ENCODE measurements at places on chromosomes 7 and 10.

GRCh38 chr7:66734006-66734405, 6.5 kb upstream of the RABGEF1 start:
- no peak for DNase-seq

DNA sequence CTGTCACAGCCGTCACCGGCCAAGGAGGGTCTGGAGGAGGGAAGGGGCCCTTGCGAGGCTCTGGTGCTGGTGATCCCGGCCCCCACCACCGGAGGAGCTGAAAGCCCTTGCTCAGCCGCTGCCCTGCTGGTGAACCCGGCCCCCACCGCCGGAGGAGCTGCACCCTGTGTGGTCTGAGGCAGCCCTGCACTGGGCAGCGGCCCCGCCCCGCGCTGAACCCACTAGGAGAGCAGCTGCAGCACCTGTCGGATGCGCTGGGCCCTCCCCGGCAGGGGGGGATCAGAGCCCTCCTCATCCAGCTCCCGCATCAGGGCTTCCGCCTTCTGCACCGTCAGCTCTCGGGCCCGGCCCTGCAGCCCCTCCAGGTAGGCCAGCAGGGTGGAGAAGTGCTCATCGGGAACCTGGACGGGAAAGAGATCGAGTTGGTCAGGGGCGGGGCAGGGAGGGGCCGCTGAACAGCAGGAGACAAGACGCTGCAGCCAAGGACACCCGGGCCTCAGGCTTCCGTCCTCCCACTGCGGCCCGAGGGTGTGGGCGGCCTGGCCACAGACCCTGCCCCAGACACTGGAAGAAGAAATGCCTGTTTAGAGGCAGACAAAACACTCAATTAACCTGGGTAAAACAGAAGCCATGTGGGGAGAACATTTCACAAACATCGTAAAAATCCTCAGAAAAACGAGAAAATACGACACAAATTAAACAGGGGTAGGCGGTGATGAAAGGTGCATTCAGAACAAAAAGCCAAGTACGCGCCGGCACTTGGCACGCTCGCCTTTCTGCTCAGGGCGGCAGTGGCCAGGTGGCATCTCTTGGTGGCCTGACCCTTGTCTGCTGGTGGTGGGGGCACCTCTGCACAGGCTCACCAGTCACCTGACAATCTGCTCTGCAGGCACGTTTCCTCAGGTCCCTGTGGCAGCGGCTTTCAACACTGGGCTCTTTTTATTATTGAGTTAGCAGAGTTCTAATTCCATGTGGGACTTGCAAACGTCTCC, 14.7 kb downstream of the CYP2W1 start:
- DNase-seq = no peak

DNA sequence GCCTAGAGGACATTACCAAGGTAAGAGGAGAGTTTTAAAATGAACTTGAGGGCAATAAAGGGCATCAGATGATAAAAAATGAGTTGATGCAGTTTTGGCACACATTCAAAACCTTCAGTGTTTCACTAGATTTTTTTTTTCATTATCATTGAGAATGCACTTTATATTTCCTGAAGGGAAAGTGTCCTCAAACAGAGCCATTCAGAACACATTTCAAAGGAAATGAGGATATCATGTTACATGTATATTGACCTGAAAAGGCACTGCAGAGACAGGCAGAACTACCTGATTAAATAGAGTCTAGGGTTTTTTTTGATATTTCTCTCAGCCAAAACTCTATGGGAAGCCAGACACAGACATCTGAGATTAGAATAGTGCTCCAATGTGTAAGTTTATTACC, 454.0 kb downstream of the NEBL start:
- no peak for DNase-seq

- DNase-seq = no peak
These were observed 478.9 kb downstream of the PTPRN2 start for GRCh38 chr7:158108646-158109293.

DNA sequence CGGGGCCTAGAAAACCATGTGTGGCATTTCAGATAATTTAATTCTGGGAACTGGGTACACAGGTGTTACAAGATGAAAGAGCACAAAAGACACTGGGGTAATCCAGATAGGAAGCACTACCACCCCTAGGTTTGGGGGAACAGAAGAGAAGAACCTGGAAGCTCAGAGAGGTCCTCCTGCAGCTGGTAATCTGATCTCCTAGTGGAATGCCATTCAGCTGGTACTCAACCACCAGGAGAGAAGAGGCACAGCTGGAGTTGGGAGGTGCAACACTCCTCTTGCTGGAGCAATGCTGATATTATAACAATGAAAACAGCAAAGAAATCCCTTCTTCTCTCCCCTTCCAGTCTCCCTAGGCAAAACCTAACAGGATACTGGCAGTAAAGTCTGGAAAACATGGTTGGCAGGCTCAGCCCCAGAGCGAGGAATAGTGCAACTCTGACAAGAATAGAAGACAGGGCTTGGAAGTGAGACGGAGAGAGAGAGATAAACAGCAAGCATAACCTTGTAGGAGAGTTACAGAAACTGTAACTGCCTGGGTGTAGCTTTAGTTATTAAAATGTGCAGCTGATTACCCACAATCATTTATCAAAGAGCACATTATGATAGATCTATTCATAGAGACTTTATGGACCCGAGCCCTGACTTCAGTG, 35.0 kb downstream of the NRF1 start:
- DNase-seq = no peak

GRCh38 chr7:75977743-75978142, 16.7 kb downstream of the TMEM120A start:
- no peak for DNase-seq

DNA sequence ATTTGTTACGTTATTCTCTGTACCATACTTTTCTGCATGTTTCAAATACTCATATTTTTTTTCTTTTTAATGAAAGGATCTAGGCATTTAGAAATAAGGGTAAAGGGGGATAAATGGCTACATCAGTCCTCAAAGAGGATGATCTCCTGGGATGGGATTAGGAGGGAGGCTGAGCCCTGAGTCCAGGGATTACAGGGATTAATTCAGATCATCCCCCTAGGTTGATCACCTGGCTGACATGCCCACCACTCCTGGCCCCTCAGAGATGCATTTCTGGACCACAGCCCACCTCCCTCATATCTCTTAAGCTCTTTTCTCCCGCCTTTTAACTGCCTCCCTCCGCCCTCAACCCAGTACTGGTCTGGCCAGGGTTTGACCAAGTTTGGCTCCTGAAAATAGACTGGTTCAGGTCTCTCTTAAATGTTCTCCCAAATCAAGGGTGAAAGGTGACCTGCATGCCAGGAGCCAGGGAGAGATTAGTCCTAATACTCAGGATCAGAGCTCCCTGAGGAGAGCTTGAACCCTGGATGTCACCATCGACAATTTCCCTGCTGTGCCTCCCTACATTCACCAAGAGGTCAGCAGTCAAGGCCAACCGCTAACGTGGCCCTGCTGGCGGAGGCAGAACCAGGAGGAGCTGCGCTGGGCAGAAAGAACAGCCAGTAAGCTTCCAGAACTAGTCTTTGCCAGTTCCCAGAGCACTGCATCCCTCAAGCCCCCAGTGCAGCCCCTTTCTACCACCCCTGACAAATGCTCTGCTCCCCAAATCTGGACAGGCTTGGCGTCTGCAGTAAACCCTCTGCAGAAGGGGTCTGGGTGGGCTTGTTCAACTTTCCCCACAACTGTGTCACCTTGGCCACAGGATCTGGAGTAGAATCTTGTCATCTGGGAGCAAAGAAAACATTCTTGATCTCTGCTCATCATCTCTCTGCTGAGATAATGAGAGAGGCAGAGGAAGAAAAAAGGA, 3.0 kb upstream of the CCDC136 start:
- no peak for DNase-seq

GRCh38 chr7:137474540-137475026, 131.1 kb upstream of the PTN start:
- DNase-seq = no peak

GRCh38 chr10:80081026-80081425, 2.6 kb downstream of the TMEM254 start:
- DNase-seq = no peak

DNA sequence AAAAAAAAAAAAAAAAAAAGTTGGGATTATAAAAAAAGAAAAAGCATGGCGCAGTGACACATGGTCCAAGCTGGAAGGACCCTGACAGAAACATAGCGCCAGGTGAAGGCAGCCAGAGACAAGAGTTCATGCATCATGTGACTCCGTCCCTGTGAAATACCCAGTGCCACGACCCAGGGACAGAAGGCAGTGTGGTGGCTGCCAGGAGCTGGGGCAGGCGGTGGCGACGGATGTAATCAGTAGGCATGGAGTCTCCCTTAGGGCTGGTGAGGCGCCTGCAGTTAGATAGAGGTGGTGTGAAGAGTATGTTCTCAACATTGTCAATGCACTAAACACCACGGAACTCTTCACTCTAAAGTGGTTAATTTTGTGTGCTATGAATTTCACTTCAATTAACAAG, 43.9 kb downstream of the STK32C start:
- DNase-seq = no peak

DNA sequence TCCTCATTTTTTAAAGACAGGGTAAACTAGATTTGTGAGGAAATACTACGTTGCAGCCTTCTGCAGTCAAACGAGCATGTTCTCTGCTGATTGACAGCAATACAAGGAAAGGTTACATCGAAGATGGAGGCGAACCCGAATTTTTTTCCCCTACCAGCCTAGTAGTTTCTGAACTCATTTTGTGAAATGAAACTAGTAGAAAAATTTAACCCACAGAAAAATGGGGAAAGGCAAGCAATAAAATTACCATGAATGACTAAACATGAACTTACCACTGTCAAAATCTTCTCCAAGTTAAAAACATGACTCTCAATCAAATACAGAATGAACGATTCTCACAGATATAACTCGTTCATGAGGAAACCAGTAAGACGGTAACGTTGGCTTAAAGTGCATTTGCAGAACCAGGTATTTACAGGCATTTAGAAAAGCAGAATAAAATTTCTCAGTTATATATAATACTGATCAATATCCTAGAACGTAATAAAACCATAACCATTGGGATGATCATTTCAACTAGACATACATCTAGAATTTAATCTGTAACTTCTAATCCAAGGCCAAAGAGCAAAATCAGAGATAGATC, 73.9 kb downstream of the CELF2 start:
- DNase-seq = no peak

- DNase-seq = no peak
These were observed 177.9 kb downstream of the TNS3 start for GRCh38 chr7:47404010-47404409.

DNA sequence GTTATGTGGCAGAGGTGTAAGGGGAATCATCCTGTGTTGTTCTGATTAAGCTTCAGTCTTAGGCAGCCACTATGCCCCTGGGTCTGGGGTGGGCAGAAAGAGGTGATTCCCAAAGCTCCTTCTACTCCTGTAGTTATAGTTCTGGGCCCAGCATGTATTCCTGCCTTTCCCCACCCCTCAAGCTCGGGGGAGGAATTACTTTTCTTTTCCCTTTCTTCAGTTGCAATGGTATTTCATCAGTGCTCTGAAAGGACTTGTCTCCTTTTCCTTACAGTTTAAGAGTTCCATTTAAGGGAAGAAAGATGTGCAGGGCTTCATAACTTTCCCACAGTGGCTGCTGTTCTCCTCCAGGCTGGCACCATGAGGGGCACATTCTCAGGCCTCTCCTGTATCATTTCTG, 94.2 kb downstream of the MTPAP start:
- no peak for DNase-seq

DNA sequence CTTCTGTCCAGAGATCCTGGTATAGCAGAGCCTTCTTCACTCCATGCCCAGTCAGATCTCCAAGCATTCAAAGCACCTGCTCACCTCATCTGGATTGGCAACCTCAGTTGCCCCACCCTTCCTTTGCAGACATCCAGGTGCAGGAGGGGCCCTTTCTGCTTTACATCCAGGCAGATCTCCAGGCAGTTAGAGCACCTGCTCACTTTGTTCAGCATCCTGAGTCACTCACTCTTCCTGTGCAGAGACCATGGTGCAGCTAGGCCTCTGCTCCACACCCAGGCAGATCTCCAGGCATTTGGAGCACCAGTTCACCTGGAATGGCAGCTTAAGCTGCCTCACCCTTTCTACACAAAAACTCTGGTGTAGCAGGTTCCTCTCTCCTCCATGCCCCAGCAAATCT, 153.1 kb downstream of the CDK14 start:
- no peak for DNase-seq

- no peak for DNase-seq
These were observed 219.5 kb upstream of the POT1 start for GRCh38 chr7:125149151-125149550.

DNA sequence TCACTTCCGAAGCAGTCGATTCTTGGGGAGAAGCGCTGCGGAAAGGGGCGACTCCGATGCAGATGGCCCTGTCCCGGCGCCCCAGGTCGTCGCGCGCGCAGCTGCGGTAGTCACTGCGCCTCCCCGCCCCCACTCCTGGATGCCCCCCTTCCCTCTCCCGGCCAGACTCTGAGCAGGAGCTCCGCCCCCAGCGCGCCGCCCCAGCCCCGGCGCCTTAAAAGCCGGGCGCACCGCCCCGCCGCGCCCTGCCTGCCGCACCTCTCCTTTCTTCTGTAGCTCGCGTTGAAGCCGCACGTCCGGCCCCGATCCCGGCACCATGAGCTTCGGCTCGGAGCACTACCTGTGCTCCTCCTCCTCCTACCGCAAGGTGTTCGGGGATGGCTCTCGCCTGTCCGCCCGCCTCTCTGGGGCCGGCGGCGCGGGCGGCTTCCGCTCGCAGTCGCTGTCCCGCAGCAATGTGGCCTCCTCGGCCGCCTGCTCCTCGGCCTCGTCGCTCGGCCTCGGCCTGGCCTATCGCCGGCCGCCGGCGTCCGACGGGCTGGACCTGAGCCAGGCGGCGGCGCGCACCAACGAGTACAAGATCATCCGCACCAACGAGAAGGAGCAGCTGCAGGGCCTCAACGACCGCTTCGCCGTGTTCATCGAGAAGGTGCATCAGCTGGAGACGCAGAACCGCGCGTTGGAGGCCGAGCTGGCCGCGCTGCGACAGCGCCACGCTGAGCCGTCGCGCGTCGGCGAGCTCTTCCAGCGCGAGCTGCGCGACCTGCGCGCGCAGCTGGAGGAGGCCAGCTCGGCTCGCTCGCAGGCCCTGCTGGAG, at the start of gene INA:
Gene INA (plus strand): TSS at position 243 of the 817 bp plus-strand sequence. CDS start 74 bp downstream, at position 317.
- no peak for DNase-seq

DNA sequence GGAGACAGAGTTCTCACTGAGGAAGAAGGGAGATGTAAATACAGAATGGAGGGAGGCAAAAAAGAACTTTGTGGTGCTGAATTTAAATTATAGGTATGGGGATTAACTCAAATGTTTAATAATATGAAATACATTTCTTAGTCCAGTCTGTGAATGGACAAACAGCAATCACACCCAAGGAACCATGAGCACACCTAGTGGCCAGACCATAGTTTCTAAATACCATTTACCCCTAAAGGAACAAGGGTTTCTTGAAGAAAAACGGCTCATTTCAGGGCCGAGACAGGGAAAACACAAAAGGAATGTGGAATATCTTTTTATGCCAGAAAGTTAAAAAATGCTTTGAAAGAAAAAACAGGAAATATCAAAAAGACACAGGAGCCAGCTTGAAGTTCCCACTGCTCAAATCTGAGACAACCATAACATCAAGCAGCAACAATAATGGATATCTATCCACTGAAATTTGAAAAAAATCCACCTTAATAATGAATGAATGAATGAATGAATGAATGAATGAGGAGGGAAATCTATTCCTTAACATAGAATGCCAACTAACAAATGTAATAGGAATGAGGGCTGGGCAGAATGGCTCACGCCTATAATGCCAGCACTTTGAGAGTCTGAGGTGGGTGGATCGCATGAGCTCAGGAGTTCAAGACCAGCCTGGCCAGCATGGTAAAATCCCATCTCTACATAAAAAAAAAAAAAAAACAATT, 8.6 kb downstream of the IPMK start:
- no peak for DNase-seq
